NCI-H1694 (cell line): ENCODE measurements at places on chromosomes 3 and 15.
A peak's percentile ranks its signal among the peaks of the same experiment; 100 is the strongest.

DNA sequence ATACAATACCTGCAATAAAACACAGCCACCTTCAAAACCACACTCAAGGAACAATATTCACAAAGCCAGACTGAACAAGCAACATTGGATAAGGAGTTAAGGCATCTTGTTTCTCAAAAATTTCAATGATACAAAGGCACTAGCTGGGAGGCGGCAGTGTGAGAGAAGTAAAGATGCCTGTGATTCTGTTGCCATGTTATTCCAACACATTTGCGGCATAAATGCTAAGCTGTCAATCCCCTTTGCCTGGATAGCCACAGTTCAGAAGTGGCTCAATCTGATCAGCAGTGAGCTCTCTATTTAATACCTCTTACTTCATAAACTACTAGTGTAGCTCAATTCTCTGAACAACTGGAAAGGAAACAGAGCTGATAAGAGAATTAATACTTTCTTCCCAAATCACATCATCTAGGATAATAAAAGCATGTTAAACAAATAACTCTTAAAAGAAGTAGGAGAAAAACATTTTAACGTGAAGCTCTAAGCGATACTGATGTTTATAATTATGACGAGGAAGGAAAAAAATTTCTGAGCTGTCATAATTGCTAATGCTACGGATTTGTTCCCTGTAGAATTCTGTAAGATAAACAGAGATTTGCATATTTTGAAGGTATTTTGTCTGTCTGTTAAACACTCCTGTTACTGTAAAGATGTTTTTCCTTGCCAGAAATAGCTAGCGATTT, 358.4 kb downstream of the FOXP1 start:
- no peak for DNase-seq

GRCh38 chr3:111315930-111316587, 225.9 kb upstream of the CD96 start:
- DNase-seq: peak; percentile 13

DNA sequence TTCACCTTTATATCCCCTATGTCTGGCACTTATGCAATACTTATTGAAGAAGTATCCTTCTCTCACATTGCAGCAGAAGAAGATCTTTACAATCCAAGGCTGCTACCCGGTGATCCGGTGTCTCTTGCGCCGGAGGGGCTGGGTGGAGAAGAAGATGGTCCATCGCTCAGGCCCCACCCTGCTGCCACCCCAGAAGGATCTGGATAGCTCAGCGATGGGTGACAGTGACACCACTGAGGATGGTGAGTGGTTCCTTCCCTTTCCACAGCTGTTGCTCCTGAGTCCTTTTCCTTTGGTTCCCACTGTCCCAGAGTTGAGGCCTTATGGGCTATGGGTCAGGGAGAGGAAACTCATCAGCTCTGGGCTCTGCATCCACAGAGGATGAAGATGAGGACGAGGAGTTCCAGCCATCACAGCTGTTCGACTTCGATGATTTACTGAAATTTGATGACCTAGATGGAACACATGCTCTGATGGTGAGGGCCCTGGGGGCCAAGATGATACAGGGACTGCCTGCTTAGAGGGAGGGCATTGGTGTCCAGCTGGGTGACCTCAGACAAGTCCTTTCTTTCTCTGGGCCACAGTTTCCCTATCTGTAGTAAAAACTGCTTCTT, 2.9 kb downstream of the TTLL3 start:
- DNase-seq: no peak

- DNase-seq: no peak
These were observed 39.8 kb downstream of the UBE2E1 start for GRCh38 chr3:23845326-23846216.

DNA sequence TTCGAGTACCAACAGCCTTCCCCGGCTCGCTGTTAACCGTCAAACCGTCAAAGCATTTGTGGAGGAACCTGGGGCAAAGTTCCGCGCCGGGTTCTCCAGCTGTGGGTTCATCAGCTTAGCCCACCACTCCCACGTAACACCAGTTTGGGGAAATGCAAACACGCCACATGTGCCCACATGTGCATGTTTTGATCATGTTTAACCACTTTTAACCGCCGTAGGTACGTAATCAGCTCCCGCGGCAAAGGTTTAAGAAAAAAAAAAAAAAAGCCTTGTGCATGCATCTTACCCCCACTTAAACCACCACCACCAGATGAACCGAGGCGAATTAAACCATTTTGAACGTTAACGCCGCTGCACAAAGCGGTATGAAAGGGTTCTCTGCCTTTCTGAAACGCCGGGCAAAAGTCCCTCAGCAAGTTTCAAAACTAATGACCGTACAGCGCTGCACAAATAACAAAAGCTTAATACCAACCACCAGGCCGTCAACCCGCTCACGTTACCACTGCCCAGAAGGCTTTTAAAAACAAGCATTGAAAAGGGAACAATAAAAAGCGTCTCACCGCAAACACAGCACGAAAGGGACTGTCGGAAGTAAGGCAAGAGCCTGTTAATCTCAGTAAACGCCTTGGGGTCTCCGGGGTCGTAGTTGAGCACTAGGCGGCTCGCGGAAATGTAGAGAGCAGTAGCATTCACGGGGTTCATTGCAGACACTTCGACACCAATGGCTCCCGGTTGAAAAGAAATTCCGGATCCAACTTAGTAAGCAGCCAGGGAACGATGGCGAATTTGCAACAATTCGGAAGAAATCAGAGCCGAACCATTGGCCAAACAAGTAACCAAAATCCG, 1.5 kb downstream of the MSL2 start:
- no peak for DNase-seq

GRCh38 chr3:152183473-152183872, 85.3 kb upstream of the MBNL1 start:
- peak; percentile 41 for DNase-seq

GRCh38 chr15:60093273-60094067, 89.4 kb downstream of the FOXB1 start:
- DNase-seq: no peak

GRCh38 chr3:52446631-52447511, 2.0 kb upstream of the SEMA3G start:
- DNase-seq: peak; percentile 40

DNA sequence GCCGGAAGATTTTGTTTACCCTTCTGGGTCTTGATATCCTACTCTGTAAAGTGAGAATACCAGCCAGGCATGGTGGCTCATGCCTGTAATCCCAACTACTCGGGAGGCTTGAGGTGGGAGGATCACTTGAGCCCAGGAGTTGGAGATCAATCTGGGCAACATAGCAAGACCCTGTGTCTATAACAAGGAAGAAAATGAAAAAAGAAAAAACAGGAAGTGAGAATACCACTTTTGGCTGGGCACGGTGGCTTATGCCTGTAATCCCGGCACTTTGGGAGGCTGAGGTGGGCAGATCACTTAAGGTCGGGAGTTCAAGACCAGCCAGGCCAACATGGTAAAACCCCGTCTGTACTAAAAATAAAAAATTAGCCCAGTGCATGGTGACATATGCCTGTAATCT, 36.9 kb downstream of the SFMBT1 start:
- DNase-seq: no peak

DNA sequence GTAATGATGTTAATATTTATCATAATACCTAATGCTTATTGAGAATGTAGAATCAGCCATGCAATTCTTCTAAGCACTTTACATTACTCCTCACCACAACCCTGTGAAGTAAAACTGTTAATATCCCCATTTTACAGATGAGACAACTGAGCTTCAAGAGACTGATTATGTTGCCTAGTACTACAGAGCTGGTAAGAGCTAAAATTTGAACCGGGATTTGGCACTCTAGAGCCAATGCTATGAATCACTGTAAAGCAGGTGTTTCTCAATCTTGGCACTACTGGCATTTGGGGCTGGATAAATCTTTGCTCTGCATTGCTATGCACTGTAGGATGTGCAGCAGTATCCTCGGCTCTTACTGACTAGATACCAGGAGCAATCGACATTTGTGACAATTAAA, 367.7 kb downstream of the MAGI1 start:
- DNase-seq: no peak

GRCh38 chr3:120854908-120855526, 53.0 kb upstream of the STXBP5L start:
- no peak for DNase-seq

- no peak for DNase-seq
These were observed 305.4 kb downstream of the MEX3B start for GRCh38 chr15:81740416-81740815.

- peak; percentile 25 for DNase-seq
These were observed 112.7 kb downstream of the RAB11A start for GRCh38 chr15:65981837-65982626.

GRCh38 chr3:152328841-152329240, 60.1 kb downstream of the MBNL1 start:
- DNase-seq: no peak

- no peak for DNase-seq
These were observed 19.7 kb downstream of the SEC61A1 start for GRCh38 chr3:128071771-128072453.
